ENCODE measurements at places on chromosomes 6 and 20. TPM values are rescaled to one million over a fixed set of nuclear protein-coding genes. Genes with fewer than 3 reads are reported as not detected.

DNA sequence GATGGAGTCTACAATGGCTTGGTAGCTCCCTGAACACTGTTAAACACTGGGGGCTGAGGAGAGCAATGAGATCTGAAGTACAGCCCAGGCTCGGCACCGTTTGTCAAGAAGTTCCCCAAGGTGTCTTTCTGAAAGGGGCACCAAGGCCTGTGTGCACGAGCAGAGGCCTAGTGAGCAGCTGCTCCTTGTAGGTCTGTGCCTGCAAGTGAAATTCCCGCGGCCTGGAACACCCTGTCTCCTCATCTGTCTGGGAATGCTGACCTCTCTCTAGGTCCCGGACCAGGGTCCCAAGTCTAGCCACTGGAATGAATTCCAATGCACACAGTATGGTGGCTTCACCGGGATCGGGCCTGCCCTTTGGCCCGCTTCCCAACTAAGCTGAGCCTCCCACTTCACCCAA, 134.8 kb downstream of the FOXC1 start:
- no peak for DNase-seq

GRCh38 chr6:318243-318890, 26.1 kb downstream of the DUSP22 start:
- DNase-seq, result no peak

DNA sequence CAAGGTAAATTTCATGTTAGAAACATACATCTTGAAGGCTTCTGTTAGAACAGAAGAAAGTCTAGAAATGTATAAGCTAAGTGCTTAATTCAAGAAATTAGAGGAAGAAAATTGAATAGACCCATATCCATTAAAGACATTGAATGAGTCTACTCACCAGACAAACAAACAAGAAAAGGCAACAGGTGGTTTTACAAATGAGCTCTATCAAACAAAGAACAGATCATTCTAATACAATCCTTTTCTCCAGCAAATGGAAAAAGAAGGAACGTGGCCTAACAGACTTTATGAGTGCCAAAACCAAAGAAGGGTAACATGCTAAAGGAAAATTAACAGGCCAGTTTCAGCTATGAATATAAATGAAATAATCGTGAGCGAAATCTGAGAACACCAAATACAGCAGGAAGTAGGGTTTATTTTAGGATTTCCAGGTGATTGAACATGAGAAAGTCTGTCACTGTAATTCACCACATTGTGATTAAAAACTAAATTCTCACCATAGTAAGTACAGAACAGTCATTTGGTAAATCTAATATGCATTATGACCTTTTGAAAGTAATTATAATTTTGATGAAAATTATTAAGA, 22.6 kb downstream of the MTHFD1L start:
- DNase-seq, result no peak

- DNase-seq, result no peak
Measured at GRCh38 chr6:107715550-107716321, 108.4 kb downstream of the SCML4 start.

GRCh38 chr6:43773050-43773979, 3.3 kb downstream of the VEGFA start:
- peak; percentile 92 for DNase-seq

DNA sequence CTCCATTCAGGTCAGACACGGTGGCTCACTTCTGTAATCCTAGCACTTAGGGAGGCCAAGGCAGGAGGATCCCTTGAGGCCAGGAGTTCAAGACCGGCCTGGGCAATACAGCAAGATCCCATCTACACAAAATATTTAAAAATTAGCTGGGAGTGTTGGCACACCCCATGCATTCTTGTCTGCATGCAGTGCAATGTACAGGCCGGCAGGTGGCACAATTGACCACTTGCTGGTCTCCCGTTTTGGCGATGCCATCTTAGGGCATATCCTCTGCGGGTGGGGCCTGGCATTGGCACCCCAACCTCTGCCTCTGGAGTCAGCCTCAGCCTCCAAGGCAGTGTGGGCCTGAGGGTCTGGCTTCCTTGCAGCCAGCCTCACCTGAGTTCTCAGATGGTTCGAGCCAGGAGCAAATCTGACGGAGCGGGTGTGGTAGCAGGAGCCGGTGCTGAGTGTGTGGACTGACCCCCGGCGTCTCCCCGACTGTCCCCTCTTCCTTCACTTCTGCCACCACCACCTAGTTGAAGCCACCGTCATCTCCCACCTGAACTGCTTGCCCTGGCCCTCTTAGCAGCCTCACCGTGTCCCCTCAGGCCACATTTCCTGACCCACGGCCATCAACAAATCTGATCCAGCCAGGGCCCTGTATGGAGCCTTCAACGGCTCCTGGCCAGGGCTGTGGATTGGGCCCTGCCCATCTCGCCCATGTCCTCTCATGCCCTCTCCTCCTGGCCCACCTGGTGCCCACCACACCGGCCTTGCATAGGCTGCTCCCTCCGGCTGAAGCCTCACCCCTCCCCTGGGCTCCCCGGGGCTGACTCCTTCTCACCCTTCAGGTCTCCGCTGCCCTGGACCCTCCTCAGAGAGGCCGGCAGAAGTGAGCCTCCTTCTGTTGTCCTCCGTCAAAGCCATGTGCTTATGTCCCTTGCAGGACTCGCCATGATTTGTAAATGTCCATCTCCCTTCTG, 44.0 kb downstream of the EFCAB8 start:
- peak; percentile 75 for DNase-seq

The SLC26A8 gene
- total RNA-seq, result 0.10 TPM

DNA sequence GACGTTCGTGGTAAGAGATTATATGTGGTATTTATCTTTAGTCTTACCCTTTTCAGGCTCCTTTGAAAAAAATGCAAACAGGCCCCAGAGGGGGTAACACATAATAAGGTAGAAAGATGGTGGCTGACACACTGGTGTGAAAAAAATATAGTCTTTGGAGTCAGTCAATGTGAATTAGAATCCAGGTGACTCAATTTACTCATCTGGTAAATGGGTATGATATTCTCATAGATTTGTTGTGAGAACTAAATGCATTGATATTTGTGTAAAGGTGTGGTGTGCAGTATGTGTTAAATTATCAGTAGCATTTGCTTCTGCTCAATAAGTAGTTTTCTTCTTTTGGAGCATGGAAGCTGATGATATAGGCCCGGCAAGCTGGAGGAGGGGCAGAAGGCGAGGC, 25.7 kb downstream of the CD83 start:
- DNase-seq, result no peak

GRCh38 chr6:62612471-62612870, 326.4 kb upstream of the KHDRBS2 start:
- DNase-seq, result no peak

The RAET1L gene
- 2.3 TPM for total RNA-seq

The RIOK1 gene
- total RNA-seq, result 16.1 TPM

GRCh38 chr20:25081730-25082497, at the start of gene VSX1:
Gene VSX1 (minus strand): TSS chr20:25082141. CDS start chr20:25082096, 45 bp downstream.
- DNase-seq, result no peak

- no peak for DNase-seq
Measured at GRCh38 chr6:36912586-36912985, 26.8 kb downstream of the C6orf89 start.

DNA sequence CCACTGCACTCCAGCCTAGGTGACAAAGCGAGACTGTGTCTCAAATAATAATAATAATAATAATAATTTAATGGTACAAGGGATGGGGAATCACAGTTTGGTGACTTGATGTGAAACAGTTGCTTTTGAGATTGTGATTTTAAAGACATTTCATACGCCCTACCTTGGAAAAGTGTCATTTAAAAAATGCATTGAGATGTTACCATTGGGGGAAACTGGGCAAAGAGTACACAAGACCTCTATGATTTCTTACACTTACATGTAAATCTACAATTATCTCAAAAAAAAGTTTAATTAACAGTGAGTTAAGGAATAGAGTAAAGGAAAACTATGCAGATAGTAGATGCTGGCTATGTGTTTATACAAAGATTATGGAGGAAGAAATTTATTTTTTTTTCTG, 22.3 kb downstream of the ADTRP start:
- DNase-seq, result no peak

GRCh38 chr6:147222160-147222838, 18.1 kb downstream of the STXBP5 start:
- DNase-seq, result no peak

- no peak for DNase-seq
Measured at GRCh38 chr6:170251776-170252571, 38.9 kb downstream of the DLL1 start.

- peak; percentile 70 for DNase-seq
Measured at GRCh38 chr6:111551521-111552231, 54.0 kb downstream of the TRAF3IP2 start.

GRCh38 chr6:128370072-128370471, 150.3 kb downstream of the PTPRK start:
- DNase-seq, result no peak

Data from Calu3 (cell line).